ENCODE measurements at places on chromosomes 7 and 10. TPM values are rescaled to one million over a fixed set of nuclear protein-coding genes. Genes with fewer than 3 reads are reported as not detected.
A peak's percentile ranks its signal among the peaks of the same experiment; 100 is the strongest.

Gene OR6B1
- polyA plus RNA-seq: not detected

DNA sequence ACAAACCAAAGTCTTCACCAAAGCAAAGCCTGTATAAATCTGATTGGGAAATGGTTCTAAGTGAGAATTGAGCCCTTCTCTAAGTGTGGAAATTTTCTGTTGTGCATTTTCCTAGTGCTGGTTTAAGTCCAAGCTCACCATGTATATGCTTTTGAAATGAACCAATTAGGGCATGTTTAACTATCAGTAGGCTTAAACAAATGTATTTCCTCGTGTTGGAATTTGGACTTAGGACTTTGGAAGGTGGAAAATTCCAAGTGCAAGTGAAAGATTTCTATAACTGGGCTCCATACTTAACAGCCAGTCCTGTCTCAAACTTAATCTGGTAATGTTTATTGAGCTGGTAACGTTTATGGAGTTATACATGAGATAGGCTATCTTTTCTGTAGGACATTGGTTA is 28.5 kb downstream of the CCNY start:
- DNase-seq: no peak

- no peak for DNase-seq
Measured at GRCh38 chr7:148670374-148670773, 28.3 kb upstream of the CUL1 start.

DNA sequence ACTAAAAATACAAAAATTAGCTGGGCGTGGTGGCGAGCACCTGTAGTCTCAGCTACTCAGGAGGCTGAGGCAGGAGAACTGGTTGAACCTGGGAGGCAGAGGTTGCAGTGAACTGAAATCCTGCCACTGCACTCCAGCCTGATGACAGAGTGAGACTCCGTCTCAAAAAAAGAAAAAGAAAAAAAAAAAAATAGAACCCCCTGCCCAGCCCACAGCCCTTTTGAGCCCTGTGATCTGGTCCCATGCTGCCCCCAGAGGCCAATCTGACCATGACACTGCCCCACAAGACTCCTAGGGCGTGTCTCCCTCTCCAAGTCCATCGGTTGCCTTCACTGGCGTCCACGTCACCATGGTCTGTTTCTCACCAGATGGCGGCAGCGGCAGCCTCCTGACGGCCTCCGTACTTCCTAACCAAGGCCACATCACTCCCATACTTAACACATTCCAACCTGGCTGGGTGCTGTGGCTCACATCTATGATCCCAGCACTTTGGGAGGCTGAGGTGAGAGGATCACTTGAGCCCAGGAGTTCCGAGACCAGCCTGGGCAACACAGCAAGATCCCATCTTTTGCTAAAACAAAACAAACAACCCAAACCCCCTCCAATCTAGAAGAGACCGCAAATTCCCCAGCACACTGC is 18.0 kb downstream of the STX1A start:
- no peak for DNase-seq

DNA sequence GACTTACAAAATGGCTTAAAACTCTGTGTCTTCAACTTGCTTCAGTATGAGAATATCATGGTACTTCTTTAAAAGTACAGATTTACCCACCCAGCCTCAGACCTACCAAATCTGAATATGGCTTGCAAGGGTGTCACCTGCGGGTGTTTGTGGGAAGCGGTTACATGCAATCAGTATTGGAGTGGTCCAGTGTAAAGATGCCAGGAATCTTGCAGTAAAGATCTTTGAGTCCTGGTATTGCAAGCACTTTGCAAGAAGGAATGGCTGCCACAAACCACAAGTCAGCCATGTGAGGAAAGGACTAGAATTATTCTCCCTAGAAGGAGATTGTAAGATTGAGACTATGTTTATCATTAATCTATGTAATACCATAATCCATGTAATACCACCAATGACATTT is 115.1 kb downstream of the PON1 start:
- DNase-seq: no peak

DNA sequence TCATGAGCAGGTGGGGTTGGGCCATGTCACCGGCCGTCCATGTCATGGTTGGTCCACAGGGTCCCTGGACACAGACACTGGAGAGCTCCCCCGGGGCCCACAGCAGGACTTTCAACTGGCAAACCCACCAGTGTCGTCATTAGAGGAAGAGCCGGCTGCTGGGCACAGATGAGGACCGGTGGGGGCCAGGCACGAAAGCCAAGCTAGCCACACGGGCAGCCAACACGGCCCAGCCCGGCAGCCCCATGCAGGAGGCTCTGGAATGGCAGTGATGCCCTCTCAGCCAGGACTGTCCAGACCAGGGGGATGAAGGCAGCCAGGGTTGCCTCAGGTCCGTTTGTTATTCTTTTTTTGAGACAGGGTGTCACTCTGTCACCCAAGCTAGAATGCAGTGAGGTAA is 21.1 kb upstream of the UNCX start:
- no peak for DNase-seq

Gene EBF3
- polyA plus RNA-seq: 1.4 TPM

GRCh38 chr10:132848291-132848701 is 62.3 kb upstream of the NKX6-2 start:
- no peak for DNase-seq

DNA sequence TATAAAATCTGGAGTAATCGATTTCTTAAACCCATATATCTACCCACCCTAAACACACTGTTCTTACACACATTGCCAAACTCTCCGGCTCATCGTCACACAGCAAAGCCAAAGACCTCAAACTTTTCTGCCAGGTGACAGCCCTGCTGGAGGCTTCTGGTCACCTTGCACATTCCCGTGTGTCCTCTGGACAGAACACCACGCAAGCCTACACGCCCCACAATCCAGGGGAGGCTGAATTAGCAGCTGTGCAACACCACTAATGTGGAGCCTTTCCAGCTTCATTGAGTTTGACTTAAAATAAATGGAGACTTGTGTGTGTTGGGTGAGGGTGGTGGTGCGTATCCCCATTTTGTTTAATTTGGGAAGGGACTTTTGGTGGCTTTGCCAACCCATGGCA is 38.4 kb downstream of the KLF6 start:
- no peak for DNase-seq

- no peak for DNase-seq
Measured at GRCh38 chr10:127918572-127918971, 11.7 kb downstream of the PTPRE start.

DNA sequence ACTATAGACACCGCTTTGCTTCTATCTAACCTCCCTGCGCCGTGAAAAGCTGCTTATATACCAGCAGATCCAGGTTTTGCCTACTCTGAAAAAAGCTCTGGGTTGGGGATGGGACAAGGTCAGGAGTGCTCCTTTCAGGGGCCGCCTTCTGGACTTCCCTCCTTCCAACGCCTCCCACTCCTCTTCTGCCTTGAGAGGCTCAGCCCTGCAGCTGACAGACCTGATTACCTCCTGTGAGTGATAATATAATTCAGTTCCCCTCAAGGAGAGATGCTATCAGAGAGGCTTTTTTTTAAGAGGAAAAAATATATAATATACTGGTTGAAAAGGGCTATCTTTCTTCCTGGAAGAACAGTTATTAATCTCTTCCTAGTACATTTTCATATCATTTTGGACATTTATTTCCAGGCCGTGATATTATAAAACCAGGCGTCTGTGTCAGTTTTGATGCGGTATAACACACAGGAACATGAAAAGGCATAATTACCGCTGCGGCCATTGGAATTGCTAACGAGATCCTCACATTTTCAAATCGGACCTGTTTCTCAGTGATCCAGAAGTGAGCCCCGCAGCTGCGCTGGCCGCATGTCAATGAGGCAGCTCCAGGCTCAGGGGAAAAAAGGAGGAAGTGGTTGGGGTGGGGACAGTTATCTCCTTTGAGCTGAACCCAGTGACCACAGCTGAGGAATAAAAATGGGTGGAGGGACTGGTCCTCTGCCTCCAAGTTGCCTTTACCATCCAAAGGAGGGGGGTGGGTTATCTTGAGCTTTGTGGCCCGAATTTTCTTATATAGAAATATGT is 457.1 kb downstream of the TYW1 start:
- DNase-seq: no peak

DNA sequence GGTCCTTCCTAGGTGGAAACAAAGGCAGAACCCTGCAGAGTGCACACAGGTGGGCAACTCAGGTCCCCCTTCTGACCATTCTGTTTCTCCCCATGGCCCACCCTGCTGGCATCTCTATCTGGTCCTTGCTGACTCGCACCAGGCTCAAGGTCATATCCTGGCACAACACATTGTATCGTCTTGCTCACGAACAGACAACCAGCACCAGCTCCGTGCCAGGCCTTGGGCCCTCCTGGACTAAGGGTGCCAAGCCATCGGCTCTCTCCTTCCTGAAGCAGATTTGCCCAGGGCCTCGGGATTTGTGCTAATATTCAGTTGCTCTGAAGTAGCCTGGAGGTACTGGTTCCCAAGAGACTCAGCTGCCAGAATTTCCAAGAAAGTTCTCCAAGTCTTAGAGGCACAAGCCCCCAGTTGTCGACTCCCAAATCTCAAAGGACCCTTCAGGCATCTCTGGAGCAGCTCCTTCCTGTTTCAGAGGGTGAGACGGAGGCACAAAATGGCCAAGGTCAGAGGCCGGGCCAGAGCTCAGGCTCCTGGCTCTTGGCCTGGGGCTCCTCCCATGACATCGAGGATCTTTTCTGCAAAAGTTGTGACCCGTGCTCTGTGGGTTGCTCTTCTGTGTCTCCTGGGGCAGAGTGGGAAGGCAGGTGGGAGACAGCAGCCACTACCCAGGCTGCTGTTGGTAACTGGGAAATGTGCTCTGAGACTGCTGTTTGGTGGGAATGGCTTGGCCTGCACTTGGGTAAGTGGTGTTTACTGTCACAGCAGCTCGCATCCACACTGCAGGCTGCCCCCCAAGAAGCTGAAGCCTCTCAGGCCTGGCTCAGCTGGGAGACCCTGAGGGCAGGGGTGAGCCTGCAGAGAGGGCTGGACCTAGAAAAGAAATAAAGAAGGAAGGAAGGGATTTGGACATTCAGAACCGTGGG is 121.3 kb downstream of the RGS10 start:
- no peak for DNase-seq

Gene TRIM73
- 4.7 TPM for polyA plus RNA-seq

DNA sequence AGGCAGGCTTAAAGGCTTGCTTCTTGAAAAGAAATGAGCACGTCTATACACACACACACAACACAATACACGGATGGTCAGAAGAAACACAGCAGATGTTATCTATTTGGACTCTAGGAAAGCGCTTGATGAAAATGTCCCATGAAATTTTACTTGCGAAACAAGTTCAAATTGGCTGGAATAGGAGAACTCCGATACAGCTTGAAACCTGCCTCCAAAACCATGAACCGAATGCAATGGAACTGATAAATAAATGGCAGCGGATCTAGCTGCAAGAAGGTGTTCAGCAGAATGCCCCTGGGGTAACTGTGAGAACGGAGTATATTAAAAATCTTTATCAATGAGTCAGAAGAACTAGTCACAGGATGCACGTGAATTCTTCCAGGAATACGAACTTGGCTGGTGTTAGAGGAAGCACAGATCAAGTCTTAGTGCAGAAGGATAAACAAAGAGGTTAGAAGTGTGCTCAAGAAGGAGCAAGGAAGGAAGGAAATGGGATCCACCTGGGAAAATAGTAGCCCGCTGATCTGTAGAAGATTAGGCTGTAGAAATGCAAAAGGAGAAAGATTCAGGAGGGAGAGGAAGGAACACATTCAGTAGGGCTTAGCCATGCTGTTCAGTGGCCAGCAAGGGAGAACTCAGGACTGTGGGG is 142.0 kb upstream of the PRKCQ start:
- DNase-seq: no peak

Gene OR2A12
- polyA plus RNA-seq: not detected

DNA sequence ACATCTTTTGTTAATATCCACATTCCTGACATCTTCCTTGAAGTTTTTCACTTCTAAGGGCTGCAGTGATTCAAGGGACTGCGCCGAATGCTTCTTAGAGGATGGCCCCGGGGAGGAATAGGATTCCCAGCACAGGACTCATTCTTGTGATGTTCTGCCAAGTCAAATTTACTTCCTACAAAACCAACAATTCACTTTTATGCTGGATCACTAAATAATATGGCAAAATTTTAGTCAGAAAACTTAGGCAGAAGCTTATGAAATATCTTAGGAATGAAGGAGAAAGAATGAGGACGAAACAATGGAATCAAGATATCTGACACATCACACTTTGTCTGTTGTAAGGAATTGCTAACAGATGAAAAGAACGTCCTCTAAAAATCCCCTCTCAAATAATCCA is 151.5 kb downstream of the JAZF1 start:
- no peak for DNase-seq

GRCh38 chr7:36764929-36765328 is 40.6 kb upstream of the AOAH start:
- no peak for DNase-seq

DNA sequence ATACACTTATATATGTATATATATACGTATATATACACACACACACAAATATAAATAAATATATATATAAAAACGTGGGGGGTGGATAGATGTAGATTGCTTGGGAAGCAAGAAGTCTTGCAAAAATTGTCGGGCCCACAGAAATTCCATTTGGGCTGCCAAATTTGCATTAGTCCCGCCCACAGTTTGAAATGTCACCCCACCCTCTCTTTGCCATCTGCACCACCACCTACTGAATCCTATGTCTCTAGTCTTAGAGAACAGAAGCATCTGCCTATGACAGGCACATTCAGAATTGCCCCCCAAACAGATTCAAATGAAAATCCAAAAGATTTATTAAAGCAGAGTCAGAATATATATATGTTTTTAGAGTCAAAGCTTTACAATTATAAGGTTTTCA is 25.6 kb upstream of the CACNA2D1 start:
- no peak for DNase-seq

Gene SPDYE2
- polyA plus RNA-seq: 0.34 TPM

GRCh38 chr10:85863301-85864172 is 503.1 kb downstream of the GRID1 start:
- no peak for DNase-seq

Gene TCF7L2
- polyA plus RNA-seq: 10.3 TPM

DNA sequence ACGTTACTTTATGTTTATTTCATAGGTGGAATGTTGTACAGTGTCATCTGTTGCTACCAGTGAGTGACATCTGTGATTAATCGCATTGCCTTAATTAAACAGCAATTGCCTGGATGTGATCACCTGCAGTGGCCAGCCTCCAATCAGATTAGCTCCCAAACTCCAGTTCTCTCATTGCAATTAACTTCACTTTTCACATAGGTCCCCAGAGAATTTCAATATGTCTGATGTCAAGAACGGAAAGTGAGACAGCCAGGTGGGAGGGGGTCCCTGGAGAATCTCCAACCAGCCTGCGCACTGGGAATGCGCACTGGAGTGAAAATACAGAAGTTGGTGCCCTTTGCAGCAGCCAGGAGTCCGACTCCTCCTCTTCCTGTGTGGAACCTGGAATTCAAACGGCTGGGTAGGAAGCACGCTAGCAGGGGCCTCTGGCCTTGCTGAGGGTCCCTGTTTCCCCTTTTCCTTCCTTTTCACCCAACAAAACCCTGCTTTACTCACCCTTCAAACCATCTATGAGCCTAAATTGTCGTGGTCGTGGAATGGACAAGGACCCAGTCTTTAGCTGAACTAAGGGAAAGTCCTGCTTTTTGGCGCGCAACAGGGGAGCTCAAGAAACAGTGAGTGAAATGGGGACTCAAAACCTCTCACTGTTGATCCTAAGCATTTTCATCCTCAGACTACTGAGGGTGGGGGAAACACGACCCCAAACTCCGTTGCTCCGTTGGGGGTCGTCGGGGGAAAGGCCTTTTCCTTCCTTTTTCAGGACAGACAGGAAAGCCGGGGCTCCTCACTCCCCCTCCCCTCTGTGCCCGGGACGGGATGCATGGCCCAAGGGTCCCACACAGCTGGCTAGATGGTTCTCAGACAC is 1355.5 kb upstream of the LRRTM3 start:
- peak; percentile 41 for DNase-seq
